ENCODE measurements at places on chromosomes 7 and 10.

GRCh38 chr7:35530124-35531109 lies 164.5 kb downstream of the HERPUD2 start:
- no peak for DNase-seq

- peak; percentile 31 for DNase-seq
Measured at GRCh38 chr10:43076876-43077420, at the start of gene RET. Gene RET, plus strand, starts transcription at chr10:43077069. Its CDS starts 190 bp downstream, at chr10:43077259.

DNA sequence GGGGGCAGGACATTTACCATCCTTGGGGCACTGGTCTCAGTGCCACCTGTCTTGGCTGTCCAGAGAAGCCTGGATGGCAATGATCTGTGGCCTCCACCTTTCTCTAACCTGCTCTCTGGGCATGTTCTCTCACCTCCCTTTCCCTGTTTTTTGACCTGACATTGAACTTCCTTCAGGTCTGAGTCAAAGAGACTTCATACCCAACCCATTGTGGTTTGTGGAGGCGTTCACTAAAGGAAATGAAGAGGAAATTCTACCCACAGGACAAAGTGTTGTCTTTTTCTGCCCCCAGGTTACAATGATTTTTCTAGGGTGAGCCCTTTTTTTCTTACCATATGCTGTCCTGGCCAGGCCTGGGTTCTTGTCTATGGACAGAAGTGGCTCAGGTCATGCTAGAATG lies 76.6 kb downstream of the CYP26A1 start:
- no peak for DNase-seq

- no peak for DNase-seq
Measured at GRCh38 chr10:103877861-103878260, 22.5 kb upstream of the SH3PXD2A start.

GRCh38 chr10:119198438-119198837 lies 8.9 kb upstream of the GRK5 start:
- DNase-seq, result no peak

GRCh38 chr7:104367926-104368325 lies 39.5 kb downstream of the LHFPL3 start:
- no peak for DNase-seq

DNA sequence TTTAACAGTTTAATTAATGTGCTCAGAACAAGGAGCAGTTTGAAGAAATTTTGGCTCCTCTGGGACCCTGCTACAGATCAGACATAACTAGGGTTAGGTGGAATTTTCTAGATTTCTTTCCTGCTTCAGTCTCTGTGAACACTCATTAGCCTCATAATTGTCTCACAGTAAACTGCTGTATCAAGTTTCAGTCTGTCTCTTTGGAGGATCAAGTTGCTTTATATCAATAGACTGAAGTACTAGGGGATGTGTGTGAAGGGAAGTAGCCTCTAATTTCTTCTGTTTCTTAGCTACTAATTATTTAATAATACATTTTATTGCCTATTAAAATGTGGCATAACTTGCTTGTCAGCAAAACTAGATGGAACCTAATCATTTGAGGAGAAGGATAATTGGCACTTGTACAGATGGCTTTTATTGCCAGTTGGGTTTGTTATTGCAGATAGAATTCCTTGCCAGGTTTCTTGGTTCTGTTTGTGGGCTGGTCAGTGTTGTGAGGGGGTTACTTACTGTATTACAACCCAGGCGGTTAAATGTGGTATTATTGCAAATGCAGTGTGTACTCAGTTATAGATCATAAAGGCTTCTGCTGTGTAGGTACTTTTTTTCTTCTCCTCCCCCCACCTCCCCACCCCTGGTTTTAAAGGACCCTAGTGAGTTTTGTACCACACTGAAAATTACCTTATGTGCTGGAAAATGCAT lies 758.0 kb downstream of the AUTS2 start:
- DNase-seq, result peak; percentile 60

DNA sequence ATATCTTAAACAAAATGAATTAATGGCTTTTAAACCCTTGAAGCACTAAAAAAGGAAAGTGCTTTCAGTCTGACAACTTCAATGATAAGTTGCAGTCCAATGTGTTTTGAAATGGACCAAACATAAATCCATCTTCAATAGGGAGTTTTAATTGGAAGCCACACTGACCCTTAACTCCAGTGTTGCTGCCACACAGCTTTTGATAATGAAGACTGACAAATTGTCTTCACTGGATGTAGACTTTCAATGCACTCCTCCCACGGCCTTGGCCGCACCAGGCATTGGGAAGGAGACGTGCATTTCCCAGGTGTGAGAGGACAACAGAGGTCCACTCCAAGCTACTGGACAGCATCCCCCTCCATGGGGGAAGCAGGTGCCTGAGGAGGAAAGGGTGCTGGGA lies 159.0 kb upstream of the NRP1 start:
- DNase-seq, result no peak

DNA sequence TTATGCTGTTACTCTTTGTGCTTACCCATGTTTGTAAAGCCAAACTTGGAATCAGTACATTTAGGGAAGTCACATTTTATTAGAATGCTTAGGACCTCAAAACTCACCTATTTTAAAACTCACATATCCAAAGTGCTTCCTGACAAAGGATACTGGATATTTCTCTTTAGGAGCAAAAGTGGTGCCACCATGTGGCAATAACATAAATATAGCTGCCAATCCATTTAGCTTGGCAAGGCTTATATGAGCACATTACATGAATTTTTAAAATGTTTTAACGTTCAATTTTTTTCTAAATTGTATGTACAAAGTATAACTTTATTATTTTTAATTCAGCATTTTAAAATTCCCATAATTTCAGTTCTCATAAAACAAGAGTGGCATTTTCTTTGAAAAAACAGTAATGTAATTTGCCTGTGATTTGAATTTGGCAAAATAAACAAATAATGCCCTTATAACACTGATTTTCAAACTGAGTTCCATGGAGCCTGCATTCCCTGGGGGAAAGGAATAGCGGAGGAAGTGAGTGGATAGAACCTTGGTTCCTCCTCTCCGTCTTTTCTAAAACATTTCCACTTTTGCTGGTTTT lies 75.4 kb downstream of the HDAC9 start:
- peak; percentile 50 for DNase-seq

DNA sequence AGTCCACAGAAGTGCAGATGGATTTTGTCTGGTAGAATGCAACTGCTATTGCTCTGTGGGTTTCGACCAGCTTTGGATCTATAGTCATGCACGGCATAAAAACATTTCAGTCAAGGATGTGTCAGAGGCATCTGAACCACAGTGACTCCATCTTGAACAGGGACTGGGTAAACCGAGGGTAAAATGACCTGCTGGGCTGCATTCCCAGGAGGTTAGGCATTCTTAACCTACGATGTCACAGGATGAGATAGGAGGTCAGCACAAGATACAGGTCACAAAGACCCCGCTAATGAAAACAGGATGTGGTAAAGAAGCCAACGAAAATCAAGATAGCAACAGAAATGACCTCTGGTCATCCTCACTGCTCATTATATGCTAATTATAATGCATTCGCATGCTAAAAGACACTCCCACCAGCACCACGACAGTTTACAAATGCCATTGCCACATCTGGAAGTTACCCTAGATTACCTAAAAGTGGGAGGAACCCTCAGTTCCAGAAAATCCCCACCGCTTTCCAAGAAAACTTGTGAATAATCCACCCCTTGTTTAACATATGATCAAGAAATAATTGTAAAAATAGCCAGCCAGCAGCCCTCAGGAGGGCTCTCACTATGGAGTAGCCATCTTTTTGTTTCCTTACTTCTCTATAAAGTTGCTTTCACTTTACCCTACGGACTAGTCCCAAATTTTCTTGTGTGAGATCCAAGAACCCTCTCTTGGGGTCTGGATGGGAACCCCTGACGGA lies 50.7 kb upstream of the CPXM2 start:
- DNase-seq, result no peak

DNA sequence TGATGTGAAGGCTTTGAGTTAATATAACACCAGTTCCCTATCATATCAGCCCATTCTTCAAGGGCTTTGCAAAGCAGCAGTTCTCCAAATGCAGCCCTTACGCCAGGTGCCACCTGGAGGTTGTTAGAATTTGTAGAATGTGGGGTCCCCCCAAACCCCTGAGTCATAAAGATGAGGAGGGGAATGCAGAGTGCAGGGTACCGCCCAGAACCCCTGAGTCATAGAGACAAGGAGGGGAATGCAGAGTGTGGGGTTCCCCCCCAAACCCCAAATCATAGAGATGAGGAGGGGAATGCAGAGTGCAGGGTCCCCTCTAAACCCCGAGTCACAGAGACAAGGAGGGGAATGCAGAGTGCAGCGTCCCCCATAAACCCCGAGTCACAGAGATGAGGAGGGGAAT lies 605.8 kb downstream of the PTPRN2 start:
- DNase-seq, result no peak
